Stimulated activated CD8-positive, alpha-beta memory T cell treated with anti-CD3 and anti-CD28 coated beads, Interleukin-15, amount 100 ng/mL, for 4 hours (primary cell): ENCODE measurements at places on chromosomes 5 and 9.

- DNase-seq = no peak
Measured at GRCh38 chr5:135242021-135242865, 156.8 kb downstream of the MACROH2A1 start.

DNA sequence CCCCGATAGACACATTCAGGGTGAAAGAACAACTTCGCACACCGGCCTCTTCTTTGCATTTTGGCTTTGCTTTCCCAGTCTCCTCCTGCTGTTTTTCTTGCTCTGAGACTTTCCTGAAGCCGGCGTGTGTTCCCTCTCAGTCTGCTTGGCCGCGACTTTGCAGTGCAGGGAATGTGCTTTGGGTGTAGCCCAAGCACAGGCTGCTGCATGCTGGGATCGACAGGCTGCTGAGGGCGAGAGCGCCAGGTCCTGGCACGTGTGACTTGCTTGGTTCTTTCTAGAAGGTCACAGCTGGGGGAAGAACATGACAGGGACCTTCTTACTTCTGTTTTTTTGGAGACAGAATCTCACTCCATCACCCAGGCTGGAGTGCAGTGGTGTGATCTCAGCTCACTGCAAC lies 40.6 kb downstream of the TENT4A start:
- DNase-seq = no peak

- DNase-seq = no peak
Measured at GRCh38 chr9:100221538-100221937, 122.5 kb downstream of the INVS start.

DNA sequence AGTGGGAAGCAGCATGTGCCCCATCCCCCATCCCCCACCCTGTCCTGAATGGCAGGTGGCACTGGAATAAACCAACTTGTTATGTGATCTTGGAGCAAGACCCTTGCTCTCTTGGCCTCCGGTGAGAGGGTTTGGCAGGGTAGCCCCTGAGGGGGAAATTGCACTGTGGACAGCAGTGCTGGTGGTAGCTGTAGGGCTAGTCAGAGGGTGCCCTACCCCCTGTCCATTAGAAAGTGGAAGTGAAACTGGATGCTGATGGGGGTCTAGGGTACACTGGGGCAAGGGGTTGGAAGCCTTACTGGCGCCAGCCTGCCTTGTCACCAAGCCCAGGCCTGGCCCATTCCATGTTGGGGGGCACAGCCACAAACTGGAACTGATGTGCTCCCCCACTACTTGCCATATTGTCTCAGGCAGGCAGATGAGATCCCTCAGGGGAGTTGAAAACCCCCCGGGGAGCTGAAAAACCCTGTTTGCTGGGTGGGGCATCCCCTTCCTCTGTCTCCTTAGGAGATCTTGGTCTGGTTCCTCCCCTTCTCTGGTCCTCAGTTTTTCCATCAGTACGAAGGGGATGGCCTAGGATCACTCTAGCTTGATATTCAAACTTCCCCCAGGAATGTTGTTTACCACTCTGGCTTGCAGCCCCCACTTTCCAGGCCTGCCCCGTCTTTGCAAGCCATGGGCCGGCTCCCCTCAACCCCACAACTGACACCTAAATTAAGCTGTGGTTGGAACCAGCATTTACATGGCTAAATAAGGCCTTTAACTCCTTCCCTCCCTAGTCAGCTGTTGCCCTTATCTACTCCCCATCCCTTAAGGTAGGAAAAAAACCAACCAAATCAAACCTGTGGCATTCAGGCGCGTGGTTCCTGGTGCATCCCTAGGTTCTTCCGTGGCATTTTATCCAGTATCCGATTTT lies 14.4 kb upstream of the SYNPO start:
- DNase-seq = no peak

DNA sequence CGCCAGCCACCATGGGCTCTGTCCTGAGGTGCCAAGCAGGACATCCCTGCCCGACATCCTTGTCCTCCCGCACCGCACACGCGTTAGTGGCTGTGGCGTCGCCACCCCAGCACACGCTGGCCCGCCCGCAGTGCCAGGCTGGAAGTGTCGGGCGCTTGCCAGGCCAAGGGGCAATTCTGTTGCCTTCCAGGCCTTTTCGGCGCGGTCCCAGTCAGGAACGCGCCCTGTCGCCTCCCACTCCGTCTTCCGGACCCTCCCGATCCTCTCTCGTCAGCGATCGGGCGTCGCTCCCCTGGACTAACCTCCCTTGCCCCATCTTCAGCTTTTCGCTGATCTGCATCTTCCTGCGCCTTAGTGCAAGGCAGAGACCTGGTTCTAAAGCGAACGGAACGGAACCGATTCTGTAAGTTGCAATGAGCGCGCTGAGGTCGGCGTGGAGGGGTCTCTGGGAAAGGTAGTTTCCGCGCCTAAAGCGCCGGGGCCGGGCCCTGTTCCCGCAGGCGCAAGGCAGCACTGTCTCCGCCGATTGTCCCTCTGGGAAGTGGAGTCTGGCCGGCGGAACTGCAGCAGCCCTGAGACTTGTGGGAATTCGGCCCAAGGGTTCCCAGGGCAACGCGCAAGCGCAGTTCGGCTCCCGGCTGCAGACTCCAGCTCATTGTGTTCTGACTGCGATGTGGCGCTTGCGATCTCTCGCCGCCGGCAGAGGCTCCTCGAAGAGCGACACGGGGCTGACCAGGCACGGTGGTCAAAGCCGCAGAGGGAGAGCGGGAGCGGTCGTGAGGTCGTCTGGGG lies at the start of gene ZNF454:
ZNF454 (plus strand) TSS at position 630 of the 792 bp plus-strand sequence. CDS start 1,594 bp downstream, outside the sequence.
- no peak for DNase-seq

GRCh38 chr5:180026320-180026719 lies 45.2 kb downstream of the RNF130 start:
- no peak for DNase-seq

DNA sequence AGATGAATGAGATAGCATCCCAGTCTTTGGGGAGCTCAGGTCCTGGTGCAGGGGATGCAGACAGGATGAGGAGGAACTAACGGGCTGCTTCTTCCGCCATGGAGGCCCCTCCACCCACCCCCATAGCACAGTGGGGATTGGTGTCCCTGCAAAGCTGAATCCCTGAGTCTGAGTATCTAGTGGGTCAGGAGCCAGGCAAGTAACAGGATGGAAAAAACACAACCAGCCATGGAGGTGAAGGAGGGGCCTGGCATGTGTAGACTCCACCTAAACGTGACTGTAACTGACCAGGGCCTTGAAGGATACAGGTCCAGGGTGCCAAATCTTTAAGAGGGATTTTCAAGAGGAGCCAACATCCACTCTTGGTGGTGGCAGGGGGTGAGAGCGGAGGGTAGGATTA lies 327.8 kb upstream of the MSX2 start:
- no peak for DNase-seq

GRCh38 chr5:168086104-168086610 lies 205.3 kb upstream of the WWC1 start:
- DNase-seq = no peak

GRCh38 chr9:106487266-106487665 lies 375.7 kb upstream of the ZNF462 start:
- DNase-seq = no peak

GRCh38 chr9:76586390-76587314 lies 127.7 kb downstream of the GCNT1 start:
- no peak for DNase-seq

GRCh38 chr5:151082282-151082902 lies 1.6 kb upstream of the TNIP1 start:
- DNase-seq = no peak

DNA sequence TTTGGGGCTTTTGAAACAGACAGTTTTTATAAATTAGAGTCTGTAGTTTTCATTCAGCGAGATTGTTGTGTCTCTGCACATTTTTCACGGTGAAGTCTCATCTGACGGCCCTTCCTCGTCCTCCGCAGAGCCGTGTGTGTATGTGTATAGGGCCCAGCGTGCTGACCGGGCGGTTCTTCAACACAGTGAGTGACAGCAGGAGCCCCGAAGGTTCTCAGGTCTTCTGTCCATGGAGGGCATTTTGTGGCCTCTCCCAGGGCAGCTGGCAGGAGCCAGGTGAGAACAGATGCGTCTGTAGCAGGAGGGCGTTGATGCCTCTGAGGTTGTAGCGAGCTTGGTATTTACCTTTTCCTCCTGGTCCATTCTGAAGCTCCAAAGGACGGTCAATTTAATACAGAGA lies 116.0 kb upstream of the LPCAT1 start:
- no peak for DNase-seq

GRCh38 chr5:98927242-98927988 lies 1.4 kb downstream of the CHD1 start:
- peak; percentile 20 for DNase-seq

DNA sequence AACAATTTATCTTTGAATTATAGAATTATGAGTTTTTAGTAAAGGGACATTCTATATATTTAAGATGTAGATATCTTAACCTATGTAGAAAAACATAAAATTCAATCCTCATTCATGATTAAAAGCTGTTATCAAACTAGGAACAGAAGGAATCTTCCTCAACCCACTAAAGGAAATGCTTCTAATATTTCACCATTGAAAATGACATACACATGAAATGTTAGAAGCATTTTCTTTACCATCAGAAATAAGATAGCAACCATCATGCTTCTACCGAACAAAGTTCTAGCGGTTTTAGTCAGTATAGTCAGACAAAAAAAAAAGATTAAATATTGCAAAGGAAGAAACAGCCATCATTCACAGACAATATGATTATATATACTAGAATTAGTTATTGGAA lies 32.2 kb downstream of the SHOC1 start:
- DNase-seq = no peak

GRCh38 chr9:71647094-71647591 lies 121.2 kb downstream of the CEMIP2 start:
- no peak for DNase-seq

DNA sequence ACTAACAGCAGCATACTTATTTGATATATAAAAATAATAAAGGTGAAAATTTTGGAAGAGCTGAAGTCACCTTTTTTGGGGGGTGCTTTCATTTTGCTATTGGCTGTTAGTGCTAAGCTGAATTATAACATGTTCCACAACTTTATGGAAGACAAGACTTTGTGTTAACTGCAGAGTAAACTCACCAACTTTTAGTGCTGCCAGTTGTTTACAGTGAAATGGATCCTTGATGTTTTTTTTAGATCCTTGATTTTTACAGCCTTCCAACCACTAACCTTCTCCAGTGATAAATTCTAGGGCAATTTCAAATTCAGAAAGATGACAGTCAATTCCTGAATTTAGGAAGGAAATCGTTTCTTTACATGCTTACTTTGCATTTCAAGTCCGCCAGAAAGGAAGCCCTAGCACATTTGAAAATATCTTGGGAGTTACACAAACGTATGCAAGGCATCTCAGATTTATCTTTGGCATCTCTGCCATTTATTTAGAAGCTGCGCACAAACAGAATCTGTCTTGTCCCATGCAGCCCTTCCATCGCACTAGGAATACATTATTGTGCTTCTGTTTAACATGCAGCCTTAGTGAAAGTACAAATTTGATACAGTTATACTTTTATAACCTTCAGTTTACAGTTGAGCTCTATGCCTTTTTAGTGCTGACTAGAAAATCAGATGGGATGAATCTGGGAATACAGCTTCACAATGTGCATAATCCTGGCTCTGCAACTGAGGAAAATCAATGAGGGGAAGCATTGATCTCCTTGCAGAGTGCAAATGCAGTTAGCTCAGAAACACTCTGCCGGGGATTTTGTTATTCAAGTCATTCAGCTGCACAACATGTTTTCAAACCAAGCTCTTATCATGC lies 142.4 kb upstream of the ZNF608 start:
- no peak for DNase-seq

- DNase-seq = no peak
Measured at GRCh38 chr5:22844636-22845035, 8.5 kb downstream of the CDH12 start.

DNA sequence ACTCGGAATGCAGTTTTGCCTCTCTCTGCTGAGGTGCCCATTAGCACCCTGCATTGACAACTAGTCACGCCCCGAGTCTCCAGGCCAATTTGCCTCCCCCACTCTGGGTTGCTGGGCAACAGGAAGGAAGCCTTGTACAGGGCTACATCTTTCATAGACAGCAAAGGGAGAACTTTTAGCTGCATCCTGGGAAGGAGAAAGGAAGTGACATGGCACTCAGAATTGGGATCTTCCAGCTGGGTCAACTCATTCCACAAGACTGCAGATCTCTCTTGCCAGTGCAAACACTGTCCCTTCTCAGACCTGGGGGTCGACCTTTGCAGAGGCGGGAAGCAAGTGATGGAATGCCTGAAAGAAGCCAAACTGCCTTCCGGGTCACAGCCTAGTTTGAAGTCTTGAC lies 282.0 kb downstream of the SLIT3 start:
- DNase-seq = no peak

GRCh38 chr9:70531311-70531710 lies 116.9 kb upstream of the KLF9 start:
- DNase-seq = no peak

GRCh38 chr9:76161106-76161505 lies 233.1 kb downstream of the RFK start:
- no peak for DNase-seq

GRCh38 chr5:24817966-24818365 lies 173.2 kb upstream of the CDH10 start:
- no peak for DNase-seq

DNA sequence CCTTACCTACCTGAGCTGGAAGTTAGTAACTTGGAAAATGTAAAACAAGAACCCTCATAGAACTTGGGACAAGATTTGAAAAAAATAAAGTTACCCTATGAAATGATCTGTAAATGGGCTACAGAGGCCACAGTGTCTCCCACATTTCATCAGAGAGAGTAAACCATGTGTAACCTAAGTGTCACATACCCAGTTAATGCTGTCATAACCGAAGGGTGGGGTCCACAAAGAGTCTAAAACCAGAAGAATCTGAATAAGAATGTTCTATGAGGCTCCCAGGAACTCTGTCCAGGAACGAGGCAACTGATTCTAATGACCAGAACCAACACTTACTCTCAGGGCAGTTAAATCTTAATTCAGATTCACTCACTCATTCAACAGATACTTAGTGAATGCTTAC lies 1.0 kb upstream of the FAM13B start:
- no peak for DNase-seq

GRCh38 chr9:2155966-2156365 lies 140.8 kb downstream of the SMARCA2 start:
- no peak for DNase-seq

GRCh38 chr5:96629774-96630173 lies 32.4 kb upstream of the CAST start:
- no peak for DNase-seq

DNA sequence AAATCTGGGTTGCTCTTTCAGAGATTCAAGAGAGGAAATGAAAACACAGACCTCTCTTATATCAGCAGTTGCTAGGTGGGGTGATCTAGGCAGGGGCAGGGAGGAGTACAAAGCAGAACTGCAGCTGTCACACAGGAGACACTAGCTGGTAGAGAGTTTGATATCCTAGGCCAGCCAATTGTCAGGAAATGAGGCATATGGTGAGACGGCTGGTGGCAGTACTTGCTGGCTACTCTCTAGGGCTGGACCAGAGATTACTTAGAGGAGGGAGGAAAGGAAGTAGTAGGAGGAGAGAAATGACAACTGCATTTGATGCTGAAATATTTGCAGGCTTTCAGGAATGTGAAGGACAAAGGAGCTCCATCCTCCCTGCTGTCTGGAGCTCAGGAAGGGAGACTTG lies 113.8 kb downstream of the TRIM32 start:
- no peak for DNase-seq

GRCh38 chr9:99595796-99596195 lies 225.9 kb upstream of the NR4A3 start:
- no peak for DNase-seq

- DNase-seq = no peak
Measured at GRCh38 chr5:53381-54174, 38.4 kb upstream of the PLEKHG4B start.
